Left forelimb (tissue), 1 donor: ENCODE measurements at places on chromosomes 1 and 21.

DNA sequence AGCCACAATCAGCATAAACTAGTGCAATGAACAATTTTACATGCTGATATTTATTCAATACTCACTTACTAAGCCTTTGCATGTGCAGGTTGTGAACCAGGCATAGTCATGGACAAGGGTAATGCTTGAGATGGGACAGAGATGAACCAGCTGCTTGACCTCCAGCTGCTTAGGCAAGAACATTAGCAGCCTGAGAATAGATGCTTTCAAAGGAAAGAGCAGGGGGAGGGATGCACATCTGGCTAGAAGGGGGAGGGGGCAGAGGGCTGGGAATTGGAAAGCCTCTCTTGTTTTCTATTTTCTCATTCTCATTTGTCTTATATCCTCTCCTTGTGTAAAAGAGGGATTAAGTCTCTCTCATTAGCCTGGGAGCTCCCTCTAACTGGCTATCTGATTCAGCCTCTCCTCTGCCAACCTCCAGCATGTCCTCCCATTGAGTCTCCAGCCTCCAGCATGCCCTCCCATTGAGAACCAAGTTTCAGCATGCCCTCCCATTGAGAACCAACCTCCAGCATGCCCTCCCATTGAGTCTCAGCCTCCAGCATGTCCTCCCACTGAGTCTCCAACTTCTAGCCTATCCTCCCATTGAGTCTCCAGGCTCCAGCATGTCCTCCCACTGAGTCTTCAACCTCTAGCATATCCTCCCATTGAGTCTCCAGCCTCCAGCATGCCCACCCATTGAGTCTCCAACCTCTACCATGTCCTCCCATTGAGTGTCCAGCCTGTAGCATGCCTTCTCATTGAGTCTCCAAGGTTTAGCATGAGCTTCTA is 38.4 kb upstream of the TRABD2B start:
- peak; percentile 61 for DNase-seq

DNA sequence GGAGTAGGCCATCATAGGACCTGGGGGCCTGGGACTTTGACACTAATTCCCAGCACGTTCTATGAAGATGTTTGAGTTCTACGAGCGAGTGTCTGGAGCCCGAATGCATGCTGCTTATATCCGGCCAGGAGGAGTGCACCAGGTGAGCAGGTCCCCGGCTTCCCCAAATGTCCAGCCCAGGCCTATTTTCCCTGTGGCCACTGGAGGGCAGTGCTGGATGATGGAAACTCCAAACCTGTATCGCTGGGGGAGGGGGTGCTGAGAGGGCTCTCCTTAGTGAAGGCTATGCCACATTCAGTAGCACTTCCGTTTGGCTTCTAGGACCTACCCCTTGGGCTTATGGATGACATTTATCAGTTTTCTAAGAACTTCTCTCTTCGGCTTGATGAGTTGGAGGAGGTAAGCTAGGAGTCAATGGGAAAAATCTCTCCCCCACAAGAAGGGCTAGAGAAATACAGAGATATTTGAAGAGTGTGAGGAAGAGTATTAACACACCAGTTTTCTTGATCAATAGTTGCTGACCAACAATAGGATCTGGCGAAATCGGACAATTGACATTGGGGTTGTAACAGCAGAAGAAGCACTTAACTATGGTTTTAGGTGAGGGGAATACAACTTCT is 5.2 kb upstream of the FCER1G start:
- no peak for DNase-seq

- DNase-seq = peak; percentile 55
Measured at GRCh38 chr1:902802-903201, 20.9 kb upstream of the SAMD11 start.

DNA sequence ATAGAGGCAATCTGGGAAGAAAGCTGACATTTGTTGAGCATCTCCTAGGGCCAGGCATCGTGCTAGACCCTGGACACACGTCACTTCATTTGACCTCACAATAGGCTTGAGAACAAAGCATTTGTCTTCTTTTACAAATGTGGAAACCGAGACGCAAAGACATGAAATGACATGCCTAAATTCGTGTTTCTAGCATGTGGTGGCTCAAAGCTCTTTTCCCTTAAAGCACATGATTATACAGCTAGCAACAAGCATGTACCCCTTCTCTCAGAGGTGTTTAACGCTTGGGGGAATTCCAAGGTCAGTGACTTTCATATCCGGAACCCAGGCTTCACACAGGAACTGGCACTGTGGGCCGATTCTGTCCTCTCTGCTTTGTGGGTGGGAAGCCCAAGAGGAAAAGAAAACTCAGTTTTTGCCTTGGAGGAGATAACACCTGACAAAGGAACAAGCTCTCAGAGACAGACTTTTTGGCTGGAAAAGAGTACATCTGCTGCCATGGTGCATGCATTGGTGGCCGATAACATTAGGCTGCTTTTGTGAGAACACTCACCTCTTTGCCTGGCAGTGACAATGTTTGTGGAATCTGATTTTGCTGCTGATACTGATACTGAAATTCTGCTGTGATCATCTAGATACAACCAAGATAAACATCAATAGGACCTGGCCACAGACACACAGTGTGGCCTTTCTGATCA is 15.4 kb upstream of the CD2 start:
- DNase-seq = peak; percentile 11

DNA sequence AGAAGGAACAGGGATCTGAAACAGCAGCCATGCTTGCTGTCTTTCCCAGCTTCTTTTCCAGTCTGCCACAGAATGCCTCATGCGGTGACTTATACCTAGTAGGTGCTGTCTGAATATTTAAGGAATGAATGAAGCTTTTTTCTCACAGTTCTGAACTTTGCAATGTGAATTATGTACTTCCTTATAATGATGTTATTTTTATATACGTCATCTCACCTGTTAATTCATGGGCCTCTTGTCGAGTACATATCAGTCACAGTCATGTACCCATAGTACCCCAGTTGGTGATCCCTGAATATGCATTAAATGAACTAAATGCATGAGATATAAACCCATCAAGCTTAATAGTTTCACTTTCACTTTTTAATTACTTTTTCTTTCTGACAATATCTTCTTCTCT is 132.7 kb downstream of the NTNG1 start:
- no peak for DNase-seq

- DNase-seq = no peak
Measured at GRCh38 chr1:167453123-167453522, 65.2 kb downstream of the CD247 start.

GRCh38 chr1:158564608-158565007 is 5.8 kb downstream of the OR6P1 start:
- DNase-seq = no peak

GRCh38 chr1:153768316-153769181 is 6.7 kb upstream of the SLC27A3 start:
- no peak for DNase-seq

DNA sequence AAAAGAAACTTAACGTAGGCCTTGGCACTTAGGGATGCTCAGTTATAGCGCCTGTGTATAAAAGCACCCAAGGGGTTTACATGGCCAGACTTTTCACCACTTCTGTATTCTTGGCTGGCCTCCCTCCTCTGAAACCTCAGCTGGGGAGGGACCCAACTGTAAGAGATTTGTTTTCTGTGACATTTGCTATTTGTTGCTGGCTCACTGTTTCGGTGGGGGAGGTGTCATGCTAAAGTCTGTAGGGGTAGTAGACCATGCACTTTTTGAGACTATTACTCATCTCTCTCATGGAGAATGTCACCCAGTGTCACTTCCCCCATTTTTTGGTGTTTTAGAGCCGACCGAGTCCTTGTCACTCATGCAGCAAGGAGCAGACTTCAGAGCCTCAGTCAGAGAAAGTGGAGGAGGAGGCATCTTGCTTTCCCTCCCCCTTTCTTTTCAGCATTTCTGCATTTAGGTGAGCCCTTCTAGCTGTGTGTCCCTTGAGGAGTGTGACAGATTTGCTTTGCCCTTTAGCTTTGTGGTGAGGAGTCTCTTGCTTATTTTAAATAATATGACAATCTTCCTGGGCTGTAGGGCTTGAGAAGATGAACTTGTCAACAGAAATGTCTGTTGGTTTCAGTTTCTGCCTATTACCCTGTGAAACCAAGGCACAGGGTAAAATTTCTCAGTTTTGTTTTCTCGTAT is 160.1 kb downstream of the FASLG start:
- no peak for DNase-seq

- DNase-seq = no peak
Measured at GRCh38 chr1:224632381-224632871, 16.3 kb downstream of the CNIH3 start.

DNA sequence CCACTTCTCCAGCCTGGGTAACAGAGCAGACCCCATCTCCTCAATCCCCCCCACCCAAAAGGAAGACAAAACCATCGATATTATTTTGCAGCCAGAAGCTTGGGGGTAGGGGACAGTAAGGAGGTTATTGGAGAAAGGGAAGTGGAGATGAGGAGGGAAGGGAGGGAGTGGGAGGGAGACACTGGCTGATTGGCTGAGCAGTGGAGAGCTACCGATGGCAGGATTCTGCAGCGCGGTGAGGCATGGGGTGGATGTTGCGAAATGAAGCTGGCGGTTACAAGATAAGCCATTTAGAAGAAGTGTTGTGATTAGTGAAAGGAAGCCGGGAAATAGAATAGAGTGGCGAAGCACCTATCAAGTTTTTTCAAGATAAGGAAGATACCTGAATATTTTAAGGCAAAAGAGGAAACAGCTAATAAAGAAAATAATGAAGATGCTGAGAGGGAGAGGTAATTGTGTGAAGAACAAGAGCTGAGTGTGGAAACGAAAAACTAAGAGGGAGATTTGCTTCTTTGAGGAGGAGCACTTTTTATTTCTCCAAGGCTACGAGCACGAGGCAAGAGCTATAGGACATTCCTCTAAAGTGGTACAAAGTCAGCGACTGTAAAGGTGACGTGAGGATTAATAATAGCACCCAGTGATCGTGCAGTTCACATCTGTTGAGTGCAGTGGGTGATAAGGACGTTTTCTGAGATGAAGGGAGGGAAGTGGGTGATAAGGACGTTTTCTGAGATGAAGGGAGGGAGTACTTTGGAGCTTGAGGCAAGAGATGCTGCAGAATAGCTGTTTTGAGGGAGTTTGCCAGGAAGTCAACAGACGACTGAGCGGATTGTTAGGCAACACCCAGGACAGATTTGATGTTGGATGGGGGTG is 103.2 kb upstream of the KIF26B start:
- DNase-seq = no peak

GRCh38 chr21:32819694-32820093 is 48.1 kb upstream of the PAXBP1 start:
- no peak for DNase-seq

GRCh38 chr1:111989531-111990025 is at the start of gene KCND3:
Gene KCND3 (minus strand): TSS chr1:111989668.
- DNase-seq = no peak

DNA sequence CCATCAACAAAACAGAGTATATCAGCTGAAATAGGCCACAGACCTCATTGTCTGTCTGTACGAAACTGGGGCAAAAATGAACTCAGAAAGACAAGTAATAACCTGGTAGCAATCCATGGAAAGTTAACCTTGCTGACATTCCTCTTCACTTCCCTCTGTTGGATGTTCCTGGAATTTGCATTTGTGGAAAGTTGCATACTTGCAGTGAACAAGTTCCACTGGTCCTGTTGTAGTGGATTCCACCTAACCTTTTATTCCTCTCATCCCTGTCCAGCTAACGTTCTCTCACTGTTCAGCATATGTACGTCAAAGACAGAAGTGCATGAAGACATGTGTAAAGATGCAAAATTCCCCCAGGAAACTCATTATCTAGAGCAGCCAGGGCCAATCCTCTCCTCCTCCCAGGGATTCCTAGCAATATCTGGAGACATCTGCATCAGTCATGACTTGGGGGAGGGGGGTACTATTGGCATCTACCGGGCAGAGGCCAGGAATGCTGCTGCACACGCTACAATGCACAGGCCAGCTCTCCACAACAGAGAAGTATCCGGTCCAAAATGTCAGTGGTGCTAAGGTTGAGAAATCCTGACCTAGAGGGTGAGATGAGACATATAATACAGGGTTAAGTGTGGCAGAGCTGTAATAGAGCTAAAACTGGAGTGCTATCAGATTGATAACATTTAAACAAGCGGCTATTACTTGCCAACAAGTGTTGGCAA is 8.2 kb downstream of the LPAR3 start:
- no peak for DNase-seq

- no peak for DNase-seq
Measured at GRCh38 chr1:115669002-115669673, 27.4 kb downstream of the VANGL1 start.

DNA sequence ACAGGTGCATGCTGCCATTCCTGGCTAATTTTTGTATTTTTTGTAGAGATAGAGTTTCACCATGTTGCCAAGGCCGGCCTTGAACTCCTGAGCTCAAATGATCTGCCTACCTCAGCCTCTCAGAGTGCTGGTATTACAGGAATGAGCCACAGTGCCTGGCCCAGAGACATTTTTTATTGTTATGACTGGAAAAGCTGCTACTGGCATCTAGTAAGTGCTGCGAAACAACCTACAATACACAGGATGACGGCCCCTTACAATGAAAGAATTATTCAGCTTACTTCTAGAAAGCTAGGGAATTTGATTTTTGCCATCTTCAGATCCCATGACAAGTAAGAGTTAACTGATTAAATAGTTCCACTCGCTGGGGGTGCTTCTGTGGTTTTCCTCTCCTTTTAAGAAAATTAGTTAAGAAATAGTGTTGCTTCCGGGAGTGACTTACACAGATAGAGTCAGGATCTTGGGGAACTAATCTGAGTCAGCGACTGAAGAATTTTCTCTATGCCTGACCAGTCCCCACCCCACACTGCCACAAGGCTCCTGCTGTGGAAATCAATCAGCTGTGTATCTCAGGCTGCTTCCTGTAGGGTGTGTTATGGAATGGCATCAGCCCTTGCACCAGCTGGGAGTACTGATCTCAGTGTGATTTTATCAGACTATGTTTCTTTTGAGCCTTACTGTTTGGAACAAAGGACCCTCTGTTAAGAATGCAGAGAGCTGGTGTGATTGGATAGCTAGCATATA is 93.0 kb upstream of the BMP8A start:
- DNase-seq = no peak

DNA sequence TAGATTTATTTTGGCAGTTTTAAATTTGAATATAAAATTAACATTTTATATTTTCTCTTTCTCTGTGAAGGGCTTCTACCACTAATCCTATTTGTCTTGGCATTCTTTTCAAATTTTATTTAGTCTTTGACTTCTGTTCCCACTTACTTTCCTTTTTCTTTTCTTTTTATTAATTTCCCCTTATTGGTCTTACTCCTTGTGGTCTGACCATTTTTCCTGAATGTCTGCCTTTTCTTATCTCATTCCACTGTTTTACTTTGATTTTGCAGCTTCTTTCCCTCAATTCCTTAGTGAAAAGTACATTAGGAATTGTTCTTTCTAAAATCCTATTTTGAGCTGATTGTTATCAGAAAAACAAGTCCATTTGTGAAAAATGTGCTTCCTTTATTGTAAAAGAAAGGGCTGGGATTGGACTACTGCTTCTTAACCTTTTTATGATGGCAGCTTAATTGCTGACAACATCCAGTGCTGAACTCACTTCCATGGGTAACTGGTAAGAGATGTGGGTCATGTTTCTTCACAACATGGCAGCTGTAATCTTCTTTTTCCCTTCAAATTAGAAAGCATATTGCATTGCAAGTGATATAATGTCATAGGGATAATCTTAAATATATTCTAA is 284.6 kb downstream of the DNM3 start:
- DNase-seq = no peak

- no peak for DNase-seq
Measured at GRCh38 chr1:82614090-82614489, 813.4 kb downstream of the ADGRL2 start.
